ENCODE measurements at places on chromosomes 6 and 20.
A peak's percentile ranks its signal among the peaks of the same experiment; 100 is the strongest.

DNA sequence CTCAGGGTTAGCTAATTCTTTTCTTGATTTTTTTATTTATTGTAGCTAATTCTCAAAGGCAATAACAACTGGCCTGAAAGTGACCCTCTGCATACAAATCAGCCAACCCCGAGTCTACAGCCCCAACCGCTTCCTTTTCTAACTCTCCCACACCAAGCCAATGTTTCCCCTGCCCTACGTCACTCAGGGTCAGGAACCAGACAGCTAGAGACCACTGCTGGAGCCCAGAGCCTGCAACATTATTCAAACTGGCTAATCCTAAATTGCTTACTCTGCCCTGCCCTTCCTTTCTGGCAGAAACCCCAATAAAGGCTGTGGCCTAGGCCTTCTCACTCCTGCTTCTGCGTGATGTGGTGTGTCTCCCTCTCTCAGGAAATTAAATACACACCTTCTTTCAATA, 320.7 kb downstream of the CBLN4 start:
- DNase-seq = no peak

DNA sequence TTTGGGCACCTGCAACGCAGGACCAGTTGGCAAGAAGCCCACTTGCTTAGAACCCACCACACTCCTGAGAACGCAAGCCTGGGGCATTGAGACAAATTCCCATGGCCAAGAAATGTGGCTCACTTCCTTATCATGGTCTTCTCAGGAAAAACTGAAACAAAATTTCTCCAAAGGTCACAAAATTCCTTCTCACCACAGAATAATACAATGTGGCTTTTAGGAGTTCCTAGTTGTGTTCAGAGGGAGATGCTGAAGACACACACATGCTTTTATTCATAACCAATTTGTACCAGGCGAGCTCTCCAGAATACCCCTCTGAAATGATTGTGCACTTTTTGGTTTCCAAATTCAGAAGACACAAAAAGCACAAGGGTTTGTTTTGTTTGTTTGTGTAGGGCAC, 31.6 kb downstream of the ADTRP start:
- DNase-seq = no peak

- DNase-seq = no peak
Observed at GRCh38 chr6:130525408-130525807, 159.6 kb downstream of the TMEM200A start.

DNA sequence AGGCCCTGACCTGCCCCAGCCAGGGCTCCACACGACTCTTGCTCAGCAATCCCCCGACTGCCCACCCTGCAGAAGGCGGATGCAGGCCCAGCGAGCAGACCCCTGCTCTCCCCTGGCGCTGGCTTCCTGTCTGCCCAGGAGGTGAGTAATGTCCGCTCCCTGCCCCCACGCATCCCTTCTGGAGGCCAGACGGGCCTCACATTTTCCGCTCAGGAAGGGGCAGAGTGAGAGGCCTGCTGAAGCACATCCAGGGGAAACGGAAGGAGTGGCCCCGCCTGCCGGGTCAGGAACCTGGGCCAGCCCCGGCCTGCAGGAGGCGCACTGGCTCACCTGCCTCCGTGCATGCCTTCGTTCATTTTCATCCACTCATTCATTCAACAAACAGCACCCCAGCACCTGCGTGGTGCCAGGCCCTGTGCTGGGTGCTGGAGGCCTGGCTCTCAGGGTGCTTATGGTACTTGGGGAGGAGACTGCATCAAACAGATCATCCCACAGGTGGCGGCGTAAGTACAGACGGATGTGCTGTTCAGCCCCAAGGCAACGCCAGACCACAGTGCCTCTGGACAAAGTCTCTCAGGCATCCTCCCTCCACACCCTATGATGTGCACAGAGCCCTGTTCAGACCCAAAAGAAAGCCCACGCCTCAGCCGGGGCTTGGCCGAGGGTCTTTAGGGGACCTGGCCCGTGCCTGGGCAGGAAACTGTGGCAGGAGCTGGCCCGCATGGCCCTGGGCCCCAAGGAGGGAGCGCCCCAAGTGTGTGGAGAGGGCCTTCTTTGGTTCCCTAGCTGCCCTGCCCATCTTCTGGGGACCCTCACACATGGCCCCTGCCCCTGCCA, 112.1 kb downstream of the ASXL1 start:
- peak; percentile 78 for DNase-seq

GRCh38 chr6:125219361-125219895, 65.9 kb downstream of the TPD52L1 start:
- no peak for DNase-seq

DNA sequence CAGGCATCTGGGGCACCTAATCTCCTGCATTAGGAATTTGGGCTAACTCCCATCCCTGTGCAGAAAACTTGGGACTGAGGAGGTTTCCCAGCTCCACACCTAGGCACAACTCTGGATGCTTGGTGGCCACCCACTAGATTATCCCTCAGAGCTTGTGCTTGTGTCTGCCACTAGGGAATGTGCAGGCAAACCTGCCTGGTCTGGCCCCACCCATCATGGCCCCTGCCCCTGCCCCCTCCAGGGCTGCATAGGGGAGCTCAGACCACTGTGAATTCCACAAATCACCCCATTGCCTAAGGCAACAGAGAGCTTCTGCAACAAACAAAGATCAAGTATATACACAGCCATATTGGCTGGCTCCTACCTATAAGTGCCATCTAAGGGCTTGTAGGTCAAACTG, 31.1 kb downstream of the STMND1 start:
- DNase-seq = no peak

- no peak for DNase-seq
Observed at GRCh38 chr6:13767121-13767808, 47.1 kb downstream of the MCUR1 start.

DNA sequence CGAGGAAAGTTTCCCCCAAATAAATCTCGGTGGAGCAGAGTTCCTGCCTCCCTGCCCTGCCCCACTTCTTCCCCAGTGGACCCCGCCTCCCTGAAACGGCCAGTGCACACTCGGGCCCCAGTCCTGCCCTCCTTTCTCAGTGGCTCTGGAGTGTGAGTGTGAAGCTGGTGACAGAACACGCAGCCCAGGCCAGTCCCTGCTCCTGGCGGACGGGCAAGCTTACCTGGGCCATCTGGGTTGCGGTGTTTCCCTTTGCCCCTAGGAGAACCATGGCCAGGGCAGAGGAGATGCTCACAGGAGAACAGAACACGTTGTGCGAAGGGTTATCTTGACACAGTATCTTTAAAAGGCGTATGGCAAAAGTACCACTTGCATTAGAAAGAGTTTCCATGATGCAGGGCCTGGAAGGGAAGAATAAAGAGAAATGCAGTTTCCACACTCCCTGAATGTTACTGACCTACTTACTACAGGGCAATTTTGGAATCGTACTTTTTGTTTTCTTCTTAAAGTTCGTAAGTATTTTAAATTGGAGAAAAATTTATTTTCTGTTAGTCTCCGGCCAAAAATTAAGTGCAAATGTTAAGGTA, 2.8 kb downstream of the SERPINB9 start:
- no peak for DNase-seq

DNA sequence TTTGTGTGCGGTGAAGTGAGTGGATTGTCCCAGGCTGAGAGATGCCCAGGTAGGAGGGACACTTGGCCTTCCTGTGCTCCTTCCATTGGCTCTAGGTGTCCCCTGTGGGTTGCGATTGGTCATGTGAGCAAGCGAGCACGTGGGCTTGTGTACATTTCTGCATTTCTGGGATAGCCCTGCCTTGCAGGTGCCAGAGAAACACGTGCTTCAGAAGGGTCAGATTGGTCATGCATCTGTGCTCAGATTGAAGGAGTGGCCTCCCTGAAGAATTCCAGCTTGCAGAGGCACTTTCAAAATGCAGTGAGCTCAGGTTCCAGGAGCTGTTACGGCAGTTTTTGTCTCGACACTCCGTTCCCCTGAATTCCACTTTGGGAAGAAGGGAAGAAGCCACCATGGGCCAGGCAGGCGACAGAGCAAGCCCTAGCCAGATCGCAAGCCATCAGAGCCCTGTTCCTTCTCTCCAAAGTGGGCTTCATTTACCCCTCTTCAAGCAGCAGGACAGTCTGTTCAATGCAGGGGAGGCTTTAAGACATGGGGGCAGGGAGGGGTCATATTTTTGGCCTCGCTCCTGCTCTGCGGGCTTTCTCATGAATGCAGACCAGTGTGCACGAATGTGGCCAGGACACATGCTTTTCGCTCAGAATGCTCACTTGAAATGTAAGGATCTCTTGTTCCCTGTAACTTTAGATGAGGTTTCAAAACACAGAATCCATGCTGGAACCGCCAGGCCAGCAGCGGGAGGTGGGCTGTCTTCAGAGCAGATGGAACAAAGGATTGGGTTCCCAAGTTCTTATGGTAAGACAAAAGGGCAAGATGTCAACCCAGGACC, 78.6 kb upstream of the AKAP12 start:
- no peak for DNase-seq

GRCh38 chr6:52020945-52021570, 66.4 kb downstream of the PKHD1 start:
- DNase-seq = no peak

- no peak for DNase-seq
Observed at GRCh38 chr6:157088841-157089240, 234.5 kb downstream of the TMEM242 start.

GRCh38 chr20:9837634-9838033, 1.2 kb downstream of the PAK5 start:
- DNase-seq = no peak

DNA sequence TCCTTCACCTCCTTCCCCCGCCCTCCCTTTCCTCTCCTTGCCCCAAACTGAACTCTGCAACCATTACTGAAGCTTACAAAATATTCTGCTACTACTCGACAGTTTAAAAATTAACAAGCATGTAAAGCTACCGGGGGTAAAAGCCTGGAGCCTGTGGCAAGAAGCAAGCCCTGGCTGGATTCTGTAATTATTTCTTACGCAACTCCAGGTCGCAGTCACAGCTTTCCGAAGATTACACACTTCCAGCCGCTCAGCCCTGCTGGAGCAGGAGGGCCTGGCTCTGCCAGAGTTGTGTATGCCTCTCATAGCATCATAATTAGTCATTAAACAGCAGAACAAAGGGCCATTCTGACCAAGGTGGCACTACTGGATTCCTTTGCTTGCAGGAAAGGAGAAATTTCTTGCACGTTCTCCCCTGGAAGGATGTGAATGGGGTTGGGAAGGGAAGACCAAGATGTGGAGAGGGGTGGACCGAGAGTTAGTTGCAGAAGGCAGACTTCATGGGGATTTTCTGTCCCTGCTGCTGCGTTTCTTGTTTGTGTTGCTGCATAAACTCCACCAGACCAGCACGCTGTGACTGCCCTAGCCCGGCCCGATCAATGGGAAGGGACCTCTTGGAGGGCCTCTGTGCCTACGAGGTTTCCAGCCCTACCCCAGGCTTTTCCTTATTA, 23.6 kb downstream of the FOXQ1 start:
- DNase-seq = no peak

DNA sequence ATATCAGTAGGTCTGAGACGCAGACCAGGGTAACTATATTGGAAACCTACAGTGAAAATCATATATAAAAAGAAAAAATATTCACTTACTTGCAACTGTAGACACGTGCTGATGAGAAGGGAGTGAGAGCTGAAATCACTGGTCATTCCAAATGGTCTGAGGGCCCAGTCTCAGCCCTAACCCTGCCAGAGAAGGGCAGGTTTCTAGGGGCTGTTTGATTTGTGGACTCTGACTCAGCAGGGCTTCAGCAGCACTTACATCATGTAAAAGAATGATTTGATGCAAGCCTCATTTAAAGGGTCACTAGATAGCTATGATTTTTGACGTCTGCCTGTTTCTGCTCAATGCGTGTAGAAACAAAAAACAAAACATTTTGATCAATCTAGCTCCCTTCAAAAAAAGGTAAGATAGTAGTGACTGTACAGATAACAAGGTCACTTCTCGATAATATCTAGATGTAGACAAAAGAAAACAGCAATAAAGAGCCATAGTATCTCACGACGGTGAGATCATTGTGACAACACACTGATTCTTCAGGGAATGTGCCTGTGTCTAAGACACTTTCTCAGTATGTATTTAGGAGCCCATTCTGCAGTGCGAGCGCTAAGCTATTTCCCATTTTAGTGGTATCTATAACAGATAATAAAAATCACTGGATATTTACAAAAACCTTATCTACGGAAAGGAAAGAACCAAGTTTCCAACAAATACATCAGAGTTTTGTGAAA, 307.2 kb downstream of the HIVEP2 start:
- no peak for DNase-seq

DNA sequence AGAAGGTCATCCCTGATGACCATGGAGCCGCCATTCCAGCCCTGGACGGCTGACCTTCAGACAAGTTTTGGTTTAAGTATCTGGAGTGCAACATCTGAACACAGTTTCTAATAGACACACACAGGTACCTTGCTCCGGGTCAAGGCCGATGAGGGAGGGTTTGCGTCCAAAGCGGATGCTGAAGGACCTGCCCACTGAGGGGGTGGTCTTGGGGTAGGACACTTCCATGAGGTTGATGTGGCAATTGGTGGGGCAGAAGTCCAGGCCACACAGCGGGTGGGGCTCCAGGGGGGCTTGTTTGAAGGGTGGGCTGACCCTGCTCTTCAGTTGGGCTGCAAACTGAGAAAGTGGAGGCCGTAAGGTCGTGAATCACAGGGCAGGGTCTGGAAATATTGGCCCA, 177.9 kb downstream of the PREX1 start:
- DNase-seq = peak; percentile 30

- DNase-seq = no peak
Observed at GRCh38 chr20:6866741-6867140, 99.3 kb downstream of the BMP2 start.

DNA sequence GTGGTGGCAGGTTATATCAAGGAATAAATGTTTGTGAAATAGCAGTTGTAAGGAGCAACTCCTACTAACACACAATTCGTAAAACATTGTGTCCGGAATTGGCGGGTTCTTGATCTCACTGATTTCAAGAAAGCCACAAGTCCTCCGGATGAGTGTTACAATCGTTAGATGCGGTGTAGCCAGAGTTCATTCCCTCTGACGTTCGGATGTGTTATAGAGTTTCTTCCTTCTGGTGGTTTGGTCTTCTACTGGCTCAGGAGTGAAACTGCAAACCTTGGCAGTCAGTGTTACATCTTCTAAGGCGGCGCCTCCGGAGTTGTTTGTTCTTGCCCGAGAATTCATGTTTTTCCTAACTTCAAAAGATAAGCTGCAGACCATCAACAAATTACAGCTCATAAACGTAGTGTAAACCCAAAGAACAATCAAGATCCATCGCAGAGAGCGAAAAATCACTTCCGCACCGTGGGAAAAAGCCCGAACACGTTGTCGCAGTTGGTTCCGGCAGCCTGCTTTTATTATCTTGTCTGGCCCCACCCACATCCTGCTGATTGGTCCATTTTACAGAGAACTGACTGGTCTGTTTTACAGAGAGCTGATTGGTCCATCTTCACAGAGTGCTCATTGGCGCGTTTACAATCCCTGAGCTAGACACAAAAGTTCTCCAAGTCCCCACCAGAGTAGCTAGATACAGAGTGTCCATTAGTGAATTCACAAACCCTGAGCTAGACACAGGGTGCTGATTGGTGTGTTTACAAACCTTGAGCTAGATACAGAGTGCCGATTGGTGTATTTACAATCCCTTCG, 58.2 kb downstream of the TRIM27 start:
- no peak for DNase-seq
